Peyer's patch (tissue), 4 donors: ENCODE measurements at places on chromosomes 2 and 18.

- no peak for DNase-seq
These were observed 262.3 kb downstream of the NRXN1 start for GRCh38 chr2:50769406-50770181.

DNA sequence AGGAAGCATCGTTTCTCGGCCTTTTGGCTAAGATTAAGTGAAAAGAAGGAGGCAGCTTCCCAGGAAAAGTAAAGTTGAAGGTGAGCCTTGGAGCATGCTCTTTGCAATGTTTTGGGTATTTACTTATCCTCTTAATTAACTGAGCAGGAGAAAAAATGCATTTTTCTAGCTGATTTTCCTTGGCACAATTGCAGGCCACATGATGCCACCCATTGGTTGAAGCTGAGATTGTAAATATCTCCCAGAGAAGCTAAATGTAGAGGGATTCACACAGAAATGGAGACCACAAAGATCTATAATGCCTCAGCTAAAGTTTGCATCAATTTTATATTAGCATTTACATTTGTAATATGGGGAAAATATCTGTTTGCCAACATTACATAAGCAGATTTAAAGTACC lies 294.1 kb downstream of the KCNS3 start:
- DNase-seq = no peak

DNA sequence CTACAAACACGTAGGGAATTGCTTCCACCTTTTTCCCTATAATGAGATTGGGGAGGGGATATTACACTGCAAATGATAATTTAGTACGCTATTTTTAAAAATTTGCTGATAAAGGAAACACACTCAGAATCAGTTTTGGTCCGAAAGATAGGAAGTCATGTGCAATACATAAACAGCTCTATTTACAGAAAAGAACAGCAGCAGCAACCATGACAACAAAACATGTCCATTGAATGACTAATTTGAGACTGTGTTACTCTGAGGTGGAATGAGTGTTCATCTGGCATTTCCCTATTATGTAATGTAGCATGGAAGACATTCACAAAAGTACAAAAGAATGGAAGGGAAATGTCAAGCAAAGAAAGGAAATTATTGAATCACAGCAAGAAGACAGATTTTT lies 337.2 kb downstream of the NBAS start:
- no peak for DNase-seq

DNA sequence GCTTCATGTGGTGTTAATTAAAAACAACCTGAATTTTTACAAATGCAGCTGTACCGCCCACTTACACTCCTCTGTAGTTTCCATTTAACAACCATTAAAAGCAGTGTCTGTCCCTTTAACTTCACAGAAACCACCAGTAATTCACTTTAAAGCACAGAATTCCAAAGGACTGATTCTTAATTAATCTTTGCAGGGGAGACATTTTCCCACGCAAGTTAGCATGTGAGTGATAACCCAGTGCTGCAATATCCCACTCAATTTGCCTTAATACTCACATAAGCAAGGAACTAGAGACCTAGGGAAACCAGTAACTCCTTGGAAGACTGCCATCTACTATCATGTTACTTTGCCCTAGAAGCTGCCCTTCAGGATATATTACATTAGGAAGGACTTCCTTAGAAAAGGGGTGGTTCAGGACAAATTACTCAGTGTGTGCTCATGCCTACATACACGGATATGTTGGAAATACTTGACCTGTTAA lies 102.3 kb downstream of the OSR1 start:
- DNase-seq = no peak

DNA sequence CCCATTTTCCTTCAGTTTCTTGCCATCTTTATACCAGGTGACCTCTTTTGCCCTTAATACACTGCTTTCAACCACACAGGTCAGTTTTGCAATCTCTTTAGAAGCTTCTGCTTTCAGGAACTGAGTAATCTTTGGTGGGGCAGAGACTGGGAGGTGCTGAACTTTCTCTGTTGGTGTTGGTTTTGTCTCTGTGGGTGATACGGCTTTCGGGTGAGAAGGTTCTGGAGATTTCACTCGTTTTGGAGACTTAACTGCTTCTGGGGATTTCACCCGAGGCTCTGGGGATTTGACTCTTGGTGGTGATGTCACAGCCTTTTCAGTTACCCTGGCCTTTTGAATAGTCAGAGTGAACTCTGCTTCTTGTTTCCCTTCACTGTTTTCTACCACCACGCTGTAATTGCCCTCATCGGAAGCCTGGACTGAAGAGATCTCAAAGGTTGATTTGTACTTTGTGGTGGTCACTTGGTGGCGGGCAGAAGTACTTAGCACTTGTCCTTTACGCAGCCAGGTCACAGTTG lies 50.4 kb downstream of the PLEKHA3 start:
- no peak for DNase-seq

GRCh38 chr2:228545748-228546145 lies 364.3 kb upstream of the SPHKAP start:
- no peak for DNase-seq

DNA sequence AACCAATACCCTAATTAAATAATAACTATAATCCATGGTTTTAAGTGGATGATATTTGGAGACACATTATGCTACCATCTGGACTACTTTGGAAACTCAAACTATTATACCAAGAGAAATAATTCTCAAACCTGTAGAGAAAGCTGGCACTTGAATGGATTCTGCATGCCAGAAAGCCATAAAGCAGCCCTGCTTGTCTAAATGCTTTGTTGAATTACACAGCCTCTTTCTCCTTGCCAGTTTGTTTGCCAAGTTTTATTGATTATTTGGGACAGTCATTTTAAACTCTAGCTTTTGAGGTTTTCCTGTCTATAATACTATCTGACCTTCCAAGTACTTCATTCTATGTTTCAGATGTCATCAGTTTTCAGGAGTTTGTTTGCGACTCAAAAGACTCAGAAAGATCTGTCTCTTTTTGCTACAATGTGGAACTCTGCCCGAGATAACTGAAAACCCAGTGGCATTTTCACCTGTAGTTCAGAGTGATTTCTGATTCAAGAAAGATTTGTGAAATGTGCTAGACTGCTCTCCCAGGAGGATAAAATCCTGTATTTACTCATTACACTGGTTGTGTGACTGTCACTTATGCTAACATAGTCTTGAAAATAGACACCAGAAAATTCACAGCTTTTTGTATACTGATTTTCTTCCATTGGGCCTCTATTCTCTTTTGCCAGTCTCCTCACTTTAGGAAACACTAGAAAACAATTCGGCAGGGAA lies 29.2 kb upstream of the MBOAT2 start:
- DNase-seq = no peak

DNA sequence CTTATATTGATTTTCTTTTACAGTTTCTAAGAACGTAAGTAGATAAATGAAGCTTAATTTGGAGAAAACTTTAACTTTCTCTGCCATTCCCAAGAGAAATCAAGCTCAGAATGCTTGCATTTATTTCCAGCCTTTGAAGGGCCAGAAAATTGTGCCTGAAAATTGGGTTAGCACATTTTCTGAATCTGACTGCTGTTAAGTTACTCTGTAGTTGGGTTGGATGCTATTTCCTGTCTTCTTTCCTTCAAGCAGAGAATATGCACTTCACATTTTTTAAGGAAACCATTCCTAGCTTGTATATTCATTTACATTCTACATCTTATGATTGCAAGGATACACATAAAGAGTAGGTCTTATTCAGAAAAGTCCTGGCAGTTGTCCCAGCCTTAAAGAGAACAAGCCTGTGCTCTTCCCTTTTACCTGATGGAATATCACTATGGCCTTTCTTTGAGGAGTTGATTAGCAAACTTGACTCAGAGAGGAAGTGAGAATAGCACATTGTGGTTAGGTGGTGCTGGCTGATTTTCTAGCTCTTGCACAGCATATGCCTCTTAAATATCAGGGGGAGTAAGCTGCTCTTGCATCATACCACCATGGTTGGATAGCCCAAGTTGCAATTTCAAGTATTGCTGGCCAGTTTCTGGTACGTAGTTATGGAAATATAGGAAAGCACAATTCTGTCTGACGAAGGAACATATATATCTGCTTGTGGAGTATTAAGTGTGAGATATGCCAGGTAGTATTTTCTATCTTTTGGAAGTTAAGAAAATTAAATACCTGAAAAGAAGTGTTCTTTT lies 133.7 kb downstream of the COMMD1 start:
- no peak for DNase-seq

DNA sequence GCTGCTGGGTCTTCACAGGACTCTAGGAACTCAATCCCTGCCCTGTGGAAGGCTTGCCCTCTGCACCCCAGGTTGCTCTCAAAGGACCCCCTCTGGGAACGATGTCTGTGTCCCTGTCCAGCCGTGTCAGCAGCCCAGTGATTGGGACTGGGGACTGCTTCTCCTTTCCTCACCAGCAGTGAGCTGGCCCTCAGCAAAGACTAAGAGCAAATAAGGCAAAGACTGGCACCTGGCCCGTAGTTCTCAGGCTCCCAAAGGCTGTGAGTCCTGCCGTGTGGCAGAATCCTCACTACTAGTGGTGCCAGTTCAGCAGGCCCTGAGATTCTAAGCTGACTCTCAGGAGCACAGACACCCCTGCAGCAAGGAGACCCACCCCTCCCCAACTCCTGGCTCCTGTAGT lies 47.8 kb downstream of the TMEM163 start:
- DNase-seq = no peak

- no peak for DNase-seq
These were observed 22.6 kb upstream of the PGAP1 start for GRCh38 chr2:196949116-196949515.

DNA sequence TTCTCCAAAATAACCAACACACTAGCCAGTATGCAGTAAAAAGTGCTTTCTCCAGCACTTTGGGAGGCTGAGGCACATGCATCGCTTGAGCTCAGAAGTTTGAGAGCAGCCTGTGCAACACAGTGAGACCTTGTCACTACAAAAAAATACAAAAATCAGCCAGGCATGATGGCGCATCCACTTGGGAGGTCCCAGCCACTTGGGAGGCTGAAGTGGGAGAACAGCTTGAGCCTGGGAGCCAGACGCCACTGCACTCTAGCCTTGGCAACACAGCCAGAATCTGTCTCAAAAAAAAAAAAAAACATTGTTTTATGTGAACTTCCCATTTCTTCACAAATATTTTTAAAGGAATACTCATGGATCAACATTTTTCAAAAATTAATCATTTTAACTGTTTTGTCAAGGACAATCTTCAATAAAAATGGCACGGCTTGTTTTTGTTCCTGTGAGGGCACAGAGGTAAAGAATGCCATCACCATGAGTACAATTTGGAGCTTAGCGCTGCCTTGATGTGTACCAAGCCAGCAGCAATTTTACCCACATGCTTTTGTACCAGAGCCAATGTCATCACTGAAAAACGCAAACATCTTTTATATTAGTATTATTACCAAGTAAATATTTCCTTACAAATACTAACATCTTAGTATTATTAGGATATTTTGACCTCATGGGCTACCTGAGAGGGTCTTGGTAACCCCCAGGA lies 26.7 kb downstream of the RAB1A start:
- no peak for DNase-seq

DNA sequence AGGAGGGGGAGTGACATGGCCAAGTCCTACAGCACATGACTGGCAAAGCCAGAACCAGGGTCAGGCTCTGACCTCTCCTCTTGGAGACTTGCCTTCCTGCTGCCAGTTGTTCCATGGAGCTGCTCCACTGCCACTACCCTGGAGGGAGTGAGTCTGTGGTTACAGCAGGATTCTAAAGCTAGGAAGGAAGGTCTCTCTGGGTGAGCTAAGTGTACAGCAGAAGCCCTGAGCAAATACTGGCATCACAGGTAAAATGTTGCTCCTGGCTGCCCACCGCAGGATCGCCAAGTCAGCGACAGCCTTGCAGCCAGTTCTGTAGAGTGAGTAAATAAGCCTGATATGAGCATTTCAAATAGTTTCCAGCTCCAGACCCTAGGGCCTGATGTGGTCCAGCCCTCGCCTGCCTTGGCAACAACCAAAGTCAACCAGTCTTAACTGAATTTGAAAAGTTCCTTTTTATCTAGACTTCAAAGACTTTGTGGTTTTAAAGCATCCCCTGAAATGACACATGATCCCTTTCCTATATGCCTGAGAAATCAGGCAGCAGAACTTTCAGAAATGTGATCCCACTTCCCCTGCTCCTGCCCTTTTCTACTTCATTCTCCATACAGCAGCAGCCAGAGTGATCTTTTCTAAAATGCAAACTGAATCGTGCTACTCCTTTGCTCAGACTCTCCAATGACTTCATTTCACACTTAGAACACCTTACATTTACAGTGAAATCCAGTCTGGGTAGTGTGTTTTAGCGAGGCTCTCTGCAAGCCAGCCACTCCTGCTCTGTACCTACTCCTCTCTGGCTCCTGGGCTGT lies 114.3 kb downstream of the MGAT5 start:
- no peak for DNase-seq

DNA sequence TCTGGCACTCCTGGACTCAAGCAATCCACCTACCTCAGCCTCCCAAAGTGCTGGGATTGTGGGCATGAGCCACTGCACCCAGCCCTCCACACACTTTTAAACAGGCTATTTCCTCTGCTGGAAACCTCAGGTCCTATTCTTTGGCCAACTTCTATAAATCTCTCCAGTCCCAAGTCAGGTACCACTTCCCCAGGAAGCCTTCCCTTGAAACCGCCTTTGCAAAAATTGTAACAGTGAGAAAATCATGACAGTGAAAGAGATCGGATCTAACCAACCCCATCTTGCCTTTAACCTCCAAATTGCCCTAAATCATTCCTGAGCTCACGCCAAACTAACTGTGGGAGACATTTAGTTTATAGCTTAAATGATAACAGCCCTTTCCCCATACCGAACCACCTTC lies 67.3 kb upstream of the CABLES1 start:
- DNase-seq = no peak

DNA sequence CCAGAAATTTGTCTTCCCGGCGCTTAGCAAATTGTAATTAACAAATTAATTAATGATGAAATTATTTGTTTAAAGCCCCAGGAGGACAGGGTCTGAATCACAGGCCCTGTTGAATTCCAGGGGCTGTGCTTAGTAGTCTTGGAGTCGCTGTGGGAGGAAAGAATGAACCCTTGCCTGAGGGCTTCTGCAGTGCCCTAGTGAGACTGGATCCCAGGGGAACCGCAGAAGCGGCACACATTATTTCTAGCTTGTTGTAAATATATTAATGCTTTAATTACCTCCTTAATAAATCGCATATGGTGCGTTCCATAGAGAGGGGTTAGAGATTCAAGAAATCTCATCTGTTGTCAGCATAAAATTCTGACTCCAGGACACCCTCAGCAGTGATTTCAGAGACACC lies 235.4 kb downstream of the CELF4 start:
- DNase-seq = no peak
